ENCODE measurements at places on chromosomes 3 and 15. TPM values are rescaled to one million over a fixed set of nuclear protein-coding genes. Genes with fewer than 3 reads are reported as not detected.

DNA sequence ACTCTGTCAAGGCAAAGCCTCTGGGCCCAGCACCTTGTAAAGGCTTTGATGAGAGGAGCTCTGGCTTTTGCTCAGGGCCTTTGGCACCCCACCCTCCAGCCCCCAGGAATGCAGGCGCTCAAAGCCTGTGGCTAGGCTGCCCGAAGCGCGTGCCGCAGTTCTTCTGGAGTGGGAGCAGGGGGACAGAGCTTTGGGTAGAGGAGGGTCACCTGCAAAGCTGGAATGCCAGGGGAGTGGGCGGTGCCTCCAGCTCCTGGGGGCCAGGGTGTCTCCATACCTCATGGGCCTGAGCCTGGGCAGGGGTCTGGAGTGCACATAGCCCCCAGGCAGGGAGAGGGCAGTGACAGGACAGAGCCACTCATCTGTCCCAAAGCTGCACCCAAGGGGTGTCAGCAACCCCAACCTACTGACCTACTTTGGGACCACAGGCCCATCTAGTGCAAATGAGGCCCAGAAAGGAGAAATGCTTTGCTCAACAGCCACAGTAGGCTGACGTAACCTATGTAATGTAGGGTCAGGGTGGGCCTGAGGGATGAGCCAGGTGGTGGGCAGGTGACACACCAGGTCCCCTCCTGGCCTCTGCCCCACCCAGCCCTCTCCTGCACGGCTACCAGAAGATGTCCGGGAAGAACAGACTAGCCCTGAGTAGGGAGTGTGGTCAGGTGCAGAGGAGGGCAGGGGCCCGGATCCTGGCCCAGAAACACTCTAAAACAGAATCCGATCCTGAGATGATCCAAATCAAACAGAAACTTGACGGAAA, 2.2 kb upstream of the CALML4 start:
- H3K27ac ChIP-seq = no peak overlapping the region
- no peak for DNase-seq
- no peak overlapping the region for H3K4me3 ChIP-seq
- H3K36me3 ChIP-seq = no peaks in the 10 kb centered on the region
- H3K4me1 ChIP-seq = peaks cover 10% of the 10 kb centered on the region

GRCh38 chr15:35437157-35437556, 108.8 kb downstream of the DPH6 start:
- no peaks in the 10 kb centered on the region for H3K4me1 ChIP-seq
- H3K36me3 ChIP-seq = no peaks in the 10 kb centered on the region
- H3K4me3 ChIP-seq = no peak overlapping the region
- no peaks in the 10 kb centered on the region for H3K27me3 ChIP-seq
- no peak for DNase-seq

- H3K4me1 ChIP-seq = no peaks in the 10 kb centered on the region
- H3K36me3 ChIP-seq = no peaks in the 10 kb centered on the region
- DNase-seq = no peak
- no peak overlapping the region for H3K4me3 ChIP-seq
Observed at GRCh38 chr3:164408326-164408725, 670.0 kb downstream of the SI start.

- peak overlapping the region; percentile 71 for H3K27ac ChIP-seq
- H3K4me3 ChIP-seq = no peak overlapping the region
- no peak for DNase-seq
- no peaks in the 10 kb centered on the region for H3K36me3 ChIP-seq
- H3K4me1 ChIP-seq = peaks cover 10% of the 10 kb centered on the region
Observed at GRCh38 chr3:64650096-64650622, 37.6 kb downstream of the ADAMTS9 start.

GRCh38 chr15:80929225-80929624, 60.4 kb downstream of the MESD start:
- H3K4me3 ChIP-seq = no peak overlapping the region
- H3K27ac ChIP-seq = no peak overlapping the region
- H3K4me1 ChIP-seq = no peaks in the 10 kb centered on the region
- DNase-seq = no peak
- no peaks in the 10 kb centered on the region for H3K36me3 ChIP-seq

DNA sequence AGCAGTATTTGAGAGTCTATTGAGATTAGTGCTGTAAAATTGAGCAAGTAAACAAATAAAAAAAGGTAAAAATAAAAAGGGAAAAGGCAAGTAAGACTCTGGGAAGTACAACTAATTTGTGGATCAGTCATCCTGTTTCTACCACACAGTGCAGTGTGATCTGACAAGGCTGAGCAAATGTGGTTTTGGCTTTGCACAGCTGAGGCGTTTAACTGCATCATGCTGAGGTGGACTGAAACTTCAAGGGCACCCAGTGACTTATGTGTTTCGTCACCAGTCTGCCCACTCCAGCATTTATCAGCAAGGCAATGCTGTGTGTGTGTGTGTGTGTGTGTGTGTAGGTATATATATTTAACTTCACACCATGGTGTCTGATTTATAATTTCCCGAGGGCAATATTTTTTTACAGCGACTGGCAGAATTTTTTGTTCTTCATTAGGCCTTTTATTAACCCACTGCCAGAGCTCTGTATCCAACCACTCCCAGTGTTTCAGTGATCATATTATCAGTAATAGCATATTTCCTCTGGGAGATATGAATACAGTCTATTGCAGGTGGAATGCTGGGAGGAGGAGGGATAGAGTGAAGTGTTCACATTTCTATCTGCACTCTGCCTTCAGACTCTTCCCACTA, 131.5 kb upstream of the SATB1 start:
- H3K36me3 ChIP-seq = no peaks in the 10 kb centered on the region
- H3K4me3 ChIP-seq = no peak overlapping the region
- no peaks in the 10 kb centered on the region for H3K27me3 ChIP-seq
- no peak for DNase-seq
- H3K4me1 ChIP-seq = no peaks in the 10 kb centered on the region

Gene LMLN
- total RNA-seq = 0.77 TPM

Gene ZNF80
- not detected for total RNA-seq

- no peak overlapping the region for H3K4me3 ChIP-seq
- no peaks in the 10 kb centered on the region for H3K27me3 ChIP-seq
- H3K4me1 ChIP-seq = no peaks in the 10 kb centered on the region
- no peak for DNase-seq
Observed at GRCh38 chr15:24659622-24660021, 16.0 kb upstream of the NPAP1 start.

- peaks cover 4% of the 10 kb centered on the region for H3K4me1 ChIP-seq
- DNase-seq = no peak
- no peak overlapping the region for H3K27ac ChIP-seq
- no peaks in the 10 kb centered on the region for H3K27me3 ChIP-seq
Observed at GRCh38 chr3:48929358-48930035, 10.9 kb downstream of the ARIH2 start.

GRCh38 chr15:80835336-80835735, 56.2 kb downstream of the CEMIP start:
- H3K27me3 ChIP-seq = no peaks in the 10 kb centered on the region
- no peaks in the 10 kb centered on the region for H3K4me1 ChIP-seq
- H3K4me3 ChIP-seq = no peak overlapping the region
- no peaks in the 10 kb centered on the region for H3K36me3 ChIP-seq
- no peak for DNase-seq
- no peak overlapping the region for H3K27ac ChIP-seq

Gene PARP15
- 0.97 TPM for total RNA-seq

Gene BFSP2
- not detected for total RNA-seq

Gene FAH
- total RNA-seq = 29.0 TPM

- H3K4me1 ChIP-seq = no peaks in the 10 kb centered on the region
- no peaks in the 10 kb centered on the region for H3K36me3 ChIP-seq
- H3K27ac ChIP-seq = no peak overlapping the region
Observed at GRCh38 chr3:19432669-19433068, 284.4 kb downstream of the KCNH8 start.

DNA sequence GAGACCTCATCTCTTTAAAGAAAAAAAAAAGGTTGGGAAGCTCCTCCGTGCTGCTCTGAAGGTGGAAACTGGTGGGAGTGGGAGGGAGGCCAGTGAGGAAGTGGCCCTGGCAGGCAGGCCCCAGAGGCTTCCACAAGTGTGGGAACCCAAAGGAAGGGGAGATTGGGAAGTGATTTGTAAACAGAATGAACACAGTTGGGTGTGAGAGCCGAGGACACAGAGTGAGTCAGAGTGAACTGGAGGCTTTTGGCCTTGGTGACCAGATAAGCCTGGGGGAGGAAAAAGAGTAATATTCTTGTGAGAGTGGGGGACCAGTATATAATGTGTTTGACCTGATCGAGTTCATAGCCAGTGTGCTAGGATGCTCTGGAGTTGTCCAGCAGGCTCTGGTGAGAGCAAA, 23.0 kb downstream of the MKRN2 start:
- no peak for DNase-seq
- H3K27ac ChIP-seq = no peak overlapping the region
- H3K36me3 ChIP-seq = no peaks in the 10 kb centered on the region
- H3K27me3 ChIP-seq = no peaks in the 10 kb centered on the region

DNA sequence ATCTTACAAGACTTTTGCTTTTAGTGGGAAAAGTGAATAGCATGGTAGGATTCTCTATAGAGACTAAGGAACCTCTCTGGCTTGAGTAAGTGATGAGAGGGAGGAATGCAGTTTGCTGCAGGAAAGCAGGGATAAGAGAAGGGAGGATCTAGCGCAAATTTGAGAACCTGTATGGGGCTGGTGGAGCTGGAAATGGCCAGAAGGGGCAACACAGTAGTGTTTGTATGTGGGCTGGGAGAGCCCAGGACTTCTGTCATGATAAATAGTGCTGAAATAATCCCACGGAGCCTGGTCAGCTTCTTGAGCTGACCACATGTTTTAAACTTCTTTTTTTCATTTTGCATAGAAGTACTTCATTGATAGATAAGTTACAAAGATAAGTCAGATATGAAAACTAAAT, 11.2 kb upstream of the SHC4 start:
- H3K27ac ChIP-seq = peak overlapping the region; percentile 55
- no peak for DNase-seq
- no peaks in the 10 kb centered on the region for H3K27me3 ChIP-seq
- H3K4me1 ChIP-seq = no peaks in the 10 kb centered on the region

DNA sequence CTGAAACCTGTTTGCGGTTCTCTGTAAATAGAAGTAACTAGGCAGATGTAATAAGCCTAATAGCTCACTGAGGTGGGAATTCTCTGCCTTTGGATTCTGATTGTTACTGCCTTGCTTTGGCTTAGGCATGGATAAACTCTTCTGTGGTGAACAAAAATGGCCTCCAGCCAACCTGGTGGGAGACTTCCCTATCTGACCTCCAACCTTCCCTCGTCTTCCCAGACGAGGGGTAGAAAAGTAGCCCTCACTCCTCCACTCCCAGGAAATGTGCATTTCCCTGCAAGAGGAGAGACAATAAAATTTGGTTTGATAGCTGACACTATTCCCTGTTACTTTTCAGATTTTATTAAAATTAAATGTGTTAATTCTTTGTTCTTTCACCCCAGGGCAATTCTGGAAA, 606 bp upstream of the CD96 start:
- no peaks in the 10 kb centered on the region for H3K27me3 ChIP-seq
- H3K36me3 ChIP-seq = no peaks in the 10 kb centered on the region
- no peak overlapping the region for H3K27ac ChIP-seq
- H3K4me1 ChIP-seq = no peaks in the 10 kb centered on the region

DNA sequence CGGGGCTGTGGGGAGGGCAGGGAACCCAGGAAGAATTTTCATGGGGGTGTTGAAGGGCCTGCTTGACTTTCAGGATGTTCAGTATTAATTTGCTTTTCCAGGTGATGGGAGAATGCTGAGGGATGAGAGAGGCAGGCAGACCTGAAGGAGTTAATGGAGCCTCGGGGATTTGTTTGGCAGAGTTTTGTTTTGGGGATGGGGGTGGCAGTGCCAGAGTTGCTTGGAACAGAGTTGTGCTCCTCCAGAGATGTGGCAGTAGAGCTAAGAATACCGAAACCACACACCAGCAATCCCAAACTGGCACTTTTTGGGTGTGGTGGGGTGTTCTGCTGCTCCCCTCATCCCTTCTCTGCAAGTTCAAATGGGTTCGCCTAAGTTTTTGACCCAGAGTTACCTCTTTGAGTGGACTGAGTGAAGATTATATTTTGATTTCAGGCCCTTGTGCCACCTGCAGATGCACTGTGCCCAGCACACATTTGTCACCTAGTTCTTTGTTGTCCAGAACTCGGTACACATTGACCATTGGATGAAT, 1.6 kb downstream of the BOC start:
- H3K36me3 ChIP-seq = no peaks in the 10 kb centered on the region
- H3K27me3 ChIP-seq = no peaks in the 10 kb centered on the region
- H3K4me3 ChIP-seq = peak overlapping the region; percentile 83
- peak overlapping the region; percentile 96 for H3K27ac ChIP-seq
- no peak for DNase-seq

GRCh38 chr15:48623456-48623855, 22.1 kb downstream of the FBN1 start:
- H3K27ac ChIP-seq = no peak overlapping the region
- H3K4me3 ChIP-seq = no peak overlapping the region
- peaks cover 4% of the 10 kb centered on the region for H3K4me1 ChIP-seq

Gene TRIM42
- not detected for total RNA-seq

Gene ALAS1
- 39.3 TPM for total RNA-seq

Gene GABPB1
- 58.1 TPM for total RNA-seq

DNA sequence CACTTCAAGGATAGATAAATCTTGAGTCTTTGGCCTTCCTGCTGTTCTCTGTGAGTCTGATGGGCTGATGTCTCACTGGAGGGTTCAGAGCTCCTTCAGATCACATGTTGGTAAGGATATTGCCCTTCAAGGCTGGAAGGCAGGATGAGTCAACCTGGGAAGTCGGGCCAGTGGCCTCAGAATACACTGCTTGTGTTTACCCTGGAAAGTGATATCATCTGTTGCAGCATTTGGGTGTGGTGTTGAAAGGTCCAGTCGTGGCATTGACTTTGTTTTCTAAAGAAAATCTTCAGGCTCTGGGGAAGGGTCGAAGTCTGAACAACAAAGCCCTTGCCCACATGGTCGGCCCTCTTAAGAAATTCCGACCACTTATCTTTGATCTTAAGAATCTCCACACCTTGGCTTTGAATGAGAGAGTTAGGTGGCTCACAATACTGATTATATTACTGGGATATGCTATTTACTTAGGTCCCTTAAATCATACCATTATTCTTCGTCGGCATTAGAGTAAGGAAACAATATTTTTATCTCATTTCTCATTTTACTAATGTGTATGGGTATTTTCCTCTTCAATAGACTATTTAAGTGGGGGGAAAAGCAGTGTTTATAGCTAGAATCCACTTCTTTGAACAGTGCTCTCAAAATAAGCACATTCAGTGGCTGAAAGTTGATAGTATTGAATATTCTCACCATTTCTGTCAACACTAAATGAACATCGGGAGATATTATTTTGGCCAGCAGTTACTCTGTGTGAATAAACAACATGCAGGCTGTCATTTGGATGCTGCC, 303.9 kb upstream of the RASGRP1 start:
- H3K4me3 ChIP-seq = no peak overlapping the region
- no peak for DNase-seq
- no peaks in the 10 kb centered on the region for H3K27me3 ChIP-seq
- H3K27ac ChIP-seq = no peak overlapping the region

DNA sequence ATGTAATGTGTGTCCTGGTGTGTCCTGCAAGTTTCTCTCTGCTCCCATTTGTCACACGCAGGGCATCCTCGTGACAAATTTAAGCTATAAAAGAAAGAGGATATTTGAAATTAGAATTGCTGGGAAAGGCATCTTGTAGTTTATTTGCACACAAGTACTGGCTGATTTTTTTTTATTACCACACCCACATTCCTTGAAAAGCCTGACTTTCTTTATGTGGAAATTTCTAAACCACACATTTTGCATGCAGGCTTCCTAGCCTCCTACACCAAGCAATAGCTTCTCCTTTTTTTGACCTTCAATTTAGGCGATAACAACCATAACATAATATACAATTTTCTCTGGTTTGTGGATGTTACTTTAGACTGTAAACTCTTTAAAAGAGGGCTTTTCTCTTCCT, 126.1 kb downstream of the SERPINI1 start:
- H3K4me3 ChIP-seq = no peak overlapping the region
- no peak overlapping the region for H3K27ac ChIP-seq
- H3K36me3 ChIP-seq = no peaks in the 10 kb centered on the region
- H3K27me3 ChIP-seq = no peaks in the 10 kb centered on the region
- H3K4me1 ChIP-seq = no peaks in the 10 kb centered on the region
- no peak for DNase-seq
